ENCODE measurements at places on chromosomes 3 and 15. TPM values are rescaled to one million over a fixed set of nuclear protein-coding genes. Genes with fewer than 3 reads are reported as not detected.

DNA sequence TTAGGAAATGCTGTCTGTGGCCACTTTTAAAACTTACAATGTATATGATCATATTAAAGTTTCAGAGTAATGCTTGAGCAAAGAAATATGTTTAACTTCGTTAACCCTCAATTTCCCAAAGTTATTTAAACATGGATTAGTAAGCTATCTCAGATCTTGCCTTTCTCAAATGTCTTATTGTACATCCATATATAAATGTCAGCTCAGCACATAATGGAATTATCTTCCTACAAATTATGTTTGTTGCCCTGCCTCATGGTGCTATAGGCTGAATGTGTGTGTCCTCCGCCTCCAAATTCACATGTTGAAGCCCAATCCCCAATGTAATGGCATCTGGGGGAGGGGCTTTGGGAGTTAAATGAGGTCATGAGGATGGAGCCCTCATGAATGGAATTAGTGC is 200.3 kb downstream of the MINAR1 start:
- no peaks in the 10 kb centered on the region for H3K4me1 ChIP-seq
- peaks cover 19% of the 10 kb centered on the region for H3K27me3 ChIP-seq
- H3K27ac ChIP-seq = no peak overlapping the region
- no peak for DNase-seq
- no peaks in the 10 kb centered on the region for H3K36me3 ChIP-seq
- H3K4me3 ChIP-seq = no peak overlapping the region

- no peak overlapping the region for H3K4me3 ChIP-seq
- no peak overlapping the region for H3K27ac ChIP-seq
- H3K4me1 ChIP-seq = no peaks in the 10 kb centered on the region
- DNase-seq = no peak
Measured at GRCh38 chr3:41331041-41331440, 131.7 kb downstream of the CTNNB1 start.

GRCh38 chr3:153789380-153789779 is 331.8 kb upstream of the ARHGEF26 start:
- no peaks in the 10 kb centered on the region for H3K27me3 ChIP-seq
- no peaks in the 10 kb centered on the region for H3K36me3 ChIP-seq

Gene PLCH1
- total RNA-seq = 0.09 TPM

Gene PSMD2
- 268 TPM for total RNA-seq

Gene IL17RB
- total RNA-seq = 33.3 TPM

Gene GABPB1
- total RNA-seq = 69.5 TPM
